ENCODE measurements at places on chromosomes 7 and 10.

GRCh38 chr7:97842006-97842405 is 30.2 kb downstream of the ASNS start:
- no peak for DNase-seq

GRCh38 chr7:15280078-15280733 is 281.6 kb downstream of the AGMO start:
- no peak for DNase-seq

- peak; percentile 48 for DNase-seq
Observed at GRCh38 chr10:103911021-103911459, 6.9 kb downstream of the STN1 start.

DNA sequence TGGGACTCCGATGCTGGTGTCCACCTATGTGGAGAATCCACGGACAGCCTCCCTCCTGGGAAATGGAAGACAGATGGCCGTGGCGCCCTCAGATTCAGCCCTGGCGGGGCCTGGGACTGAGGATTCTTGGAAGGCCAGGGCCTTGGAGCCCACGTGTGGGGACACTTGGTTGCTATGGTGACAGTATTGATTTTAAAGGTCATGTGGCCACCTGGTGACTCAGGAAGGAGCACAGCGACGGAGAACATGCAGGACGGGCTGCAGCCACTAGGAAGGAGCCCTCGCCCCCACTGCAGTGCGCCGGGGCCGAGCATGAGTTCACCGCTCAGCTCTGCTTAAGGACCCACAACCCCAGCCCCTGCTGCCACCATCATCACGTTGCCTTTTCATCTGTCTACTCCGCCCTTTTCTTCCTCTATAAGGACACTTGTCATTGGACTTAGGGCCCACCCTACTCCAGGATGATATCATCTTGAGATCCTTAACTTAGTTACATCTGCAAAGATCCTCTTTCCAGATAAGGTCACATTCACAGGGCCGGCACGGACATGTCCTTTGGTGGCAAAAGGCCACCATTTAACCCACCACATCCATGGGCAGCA is 3.7 kb upstream of the STK32C start:
- no peak for DNase-seq

DNA sequence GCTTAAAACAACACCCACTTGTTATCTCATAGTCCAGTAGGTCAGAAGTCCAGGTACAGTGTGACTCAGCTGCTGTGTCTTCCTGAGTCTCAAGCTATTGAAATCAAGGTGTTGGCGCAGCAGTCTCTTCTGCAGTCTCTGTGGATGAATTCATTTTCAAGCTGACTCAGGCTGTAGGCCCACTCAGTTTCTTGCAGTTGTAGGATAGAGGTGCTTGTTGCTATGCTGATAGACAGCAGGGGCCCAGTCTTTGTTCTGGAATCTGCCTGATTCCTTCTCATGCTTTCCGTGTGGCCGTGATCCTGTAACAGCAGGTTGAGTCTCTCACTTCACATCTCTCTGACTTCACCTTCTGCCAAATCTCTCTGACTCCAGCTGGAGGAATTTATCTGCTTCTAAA is 400.4 kb upstream of the POM121L12 start:
- DNase-seq, result no peak

Measured in stimulated activated CD8-positive, alpha-beta memory T cell treated with anti-CD3 and anti-CD28 coated beads, Interleukin-4, amount 100 ng/mL, for 48 hours (primary cell).